ENCODE measurements at places on chromosomes 3 and 15. TPM values are rescaled to one million over a fixed set of nuclear protein-coding genes. Genes with fewer than 3 reads are reported as not detected.
A peak's percentile ranks its signal among the peaks of the same experiment; 100 is the strongest.

Gene UROC1
- not detected for total RNA-seq

DNA sequence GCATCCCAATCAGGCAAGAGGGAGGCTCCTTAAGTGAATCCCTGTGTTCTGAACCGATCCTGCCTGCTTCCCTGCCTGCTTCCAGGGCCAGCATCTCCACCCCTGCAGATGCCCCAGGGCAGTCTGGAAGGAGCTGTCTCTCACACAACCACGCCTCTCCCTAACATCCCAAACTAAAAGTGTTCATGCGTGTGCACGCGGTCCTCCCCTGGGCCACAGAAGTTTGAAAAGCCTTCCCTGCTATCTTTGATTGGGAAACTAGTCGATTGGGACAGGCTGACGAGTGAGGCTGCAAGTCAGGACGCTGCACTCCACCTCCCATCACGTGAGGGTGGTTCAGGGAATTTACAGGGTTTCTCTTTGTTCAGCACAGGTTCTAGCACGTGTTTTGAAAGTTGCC lies 340.9 kb upstream of the ICE2 start:
- DNase-seq, result no peak

DNA sequence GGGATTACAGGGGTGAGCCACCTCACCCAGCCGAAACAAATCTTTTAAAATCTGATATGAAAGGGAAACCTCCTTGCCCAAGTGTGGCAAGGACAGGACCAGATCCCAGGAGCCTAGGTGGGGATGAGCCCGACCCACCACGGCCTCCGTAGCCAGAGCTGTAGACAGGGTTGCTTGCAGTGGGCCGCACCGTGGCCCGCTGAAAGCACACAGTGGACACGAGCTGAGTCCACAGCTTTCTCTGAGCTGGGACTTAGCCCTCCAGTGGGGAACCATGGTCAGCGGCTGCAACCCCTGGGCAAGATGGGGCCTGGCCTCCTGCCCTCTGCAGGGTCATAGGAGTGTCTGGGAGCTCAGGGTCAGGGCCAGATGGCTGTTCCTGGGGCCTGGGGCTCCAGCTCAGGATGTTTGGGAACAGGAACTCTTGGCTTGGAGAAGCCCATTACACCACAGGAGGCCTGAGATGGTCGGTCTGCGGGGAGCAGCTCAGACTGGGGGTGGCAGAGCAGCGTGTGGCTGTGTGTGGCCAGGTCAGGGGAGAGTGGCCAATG lies 24.7 kb downstream of the GP9 start:
- DNase-seq, result no peak

Gene SMAD6
- 12.5 TPM for total RNA-seq

Gene GABRR3
- total RNA-seq, result not detected

Gene EPM2AIP1
- total RNA-seq, result 15.1 TPM

DNA sequence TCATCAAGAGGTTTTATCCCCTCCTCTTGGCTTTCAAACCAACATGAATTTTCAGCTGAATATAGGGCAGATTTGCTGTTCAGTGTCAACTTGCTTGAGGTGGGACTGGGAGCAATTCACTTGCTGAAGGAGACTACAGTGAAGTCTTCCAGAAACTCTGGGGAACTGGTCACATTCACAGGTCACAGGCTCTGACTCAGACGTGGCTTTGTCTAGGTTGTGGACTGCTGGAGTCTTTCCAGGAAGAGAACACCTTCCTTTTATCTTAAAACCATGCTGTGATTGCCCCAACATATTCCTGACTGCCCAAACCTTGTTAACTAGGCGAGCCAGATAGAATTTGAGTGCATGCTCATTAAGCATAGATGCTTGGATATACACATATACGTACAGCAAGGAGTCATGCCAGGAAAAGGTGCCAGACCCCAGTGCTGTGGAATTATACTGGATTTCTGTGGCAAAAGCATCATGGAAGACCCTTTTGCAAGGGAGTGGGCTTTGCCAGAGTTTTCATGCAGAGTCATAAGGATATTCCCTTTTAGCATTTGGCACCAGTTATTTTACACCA lies 399.1 kb upstream of the TBL1XR1 start:
- DNase-seq, result peak; percentile 16

DNA sequence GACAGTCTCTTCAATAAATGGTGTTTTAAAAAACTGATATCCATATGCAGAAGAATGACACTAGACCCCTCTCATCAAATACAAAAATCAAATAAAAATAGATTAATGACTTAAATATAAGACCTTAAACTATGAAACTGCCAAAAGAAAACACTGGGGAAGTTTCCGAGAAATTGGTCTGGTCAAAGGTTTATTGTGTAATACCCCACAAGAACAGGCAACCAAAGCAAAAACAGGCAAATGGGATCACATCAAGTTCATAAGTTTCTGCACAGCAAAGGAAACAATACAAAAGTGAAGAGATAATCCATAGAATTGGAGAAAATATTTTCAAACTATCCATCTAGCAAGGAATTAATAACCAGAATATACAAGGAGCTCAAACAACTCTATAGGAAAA lies 126.2 kb downstream of the GOLIM4 start:
- DNase-seq, result no peak

DNA sequence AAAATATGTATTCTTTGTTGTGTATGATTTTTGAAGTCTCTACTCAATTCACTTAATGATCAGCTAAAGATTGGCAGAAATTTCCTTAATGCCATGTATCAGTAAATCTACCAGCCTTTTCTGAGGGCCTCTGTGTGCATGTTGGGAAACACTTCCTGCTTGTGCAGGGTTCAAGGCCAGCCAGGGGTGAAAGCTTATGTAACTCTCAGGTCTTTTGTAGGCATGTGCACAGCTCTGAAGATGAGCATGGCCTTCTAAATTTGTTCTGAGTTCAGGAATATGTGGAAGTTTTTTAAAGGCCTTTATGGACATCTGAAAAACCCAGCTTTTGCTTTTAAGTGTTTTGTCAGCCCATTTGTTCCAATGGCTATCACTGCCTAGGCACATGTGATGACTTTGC lies 82.7 kb downstream of the ROBO1 start:
- DNase-seq, result no peak

DNA sequence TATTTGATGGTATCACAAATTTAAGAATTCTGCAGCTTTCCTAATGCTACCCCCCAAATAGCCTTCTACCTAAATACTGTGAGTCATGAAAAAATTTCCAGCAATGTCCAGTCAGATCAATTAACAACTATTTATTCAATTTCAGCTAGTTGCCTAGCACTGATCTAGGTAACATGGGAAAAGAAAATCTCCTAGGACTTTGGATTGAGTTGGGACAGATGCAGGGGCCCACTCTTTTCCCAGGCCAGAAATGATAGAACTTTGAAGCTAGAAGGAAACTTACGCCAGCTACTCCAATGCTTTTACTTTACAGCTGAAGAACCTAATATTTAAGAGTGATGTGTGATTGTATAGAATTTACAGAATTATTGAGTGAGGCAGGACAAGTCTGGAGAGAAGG lies 196.3 kb downstream of the FMN1 start:
- DNase-seq, result no peak

Gene KLHL6
- 14.8 TPM for total RNA-seq

- no peak for DNase-seq
Measured at GRCh38 chr3:172402090-172402489, 46.2 kb downstream of the GHSR start.

- DNase-seq, result no peak
Measured at GRCh38 chr15:64009798-64010261, 36.5 kb downstream of the DAPK2 start.

- DNase-seq, result no peak
Measured at GRCh38 chr3:37853691-37854413, 7.8 kb upstream of the CTDSPL start.

DNA sequence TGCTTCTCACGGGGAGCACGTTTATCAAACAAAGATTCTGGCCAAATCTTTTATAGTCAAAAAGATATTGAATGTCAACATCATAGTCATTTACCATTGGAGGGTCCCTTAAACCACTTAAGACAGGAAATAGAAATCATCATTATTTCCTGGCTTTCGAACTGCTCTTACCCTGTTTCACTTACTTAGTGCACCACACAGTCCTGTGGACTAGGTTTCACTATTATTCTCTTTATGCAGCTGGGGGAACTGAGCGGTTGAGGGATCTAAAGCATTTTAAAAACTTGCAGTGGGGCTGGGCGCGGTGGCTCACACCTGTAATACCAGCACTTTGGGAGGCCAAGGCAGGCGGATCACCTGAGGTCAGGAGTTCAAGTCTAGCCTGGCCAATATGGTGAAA lies 13.7 kb upstream of the TPRG1 start:
- DNase-seq, result no peak

DNA sequence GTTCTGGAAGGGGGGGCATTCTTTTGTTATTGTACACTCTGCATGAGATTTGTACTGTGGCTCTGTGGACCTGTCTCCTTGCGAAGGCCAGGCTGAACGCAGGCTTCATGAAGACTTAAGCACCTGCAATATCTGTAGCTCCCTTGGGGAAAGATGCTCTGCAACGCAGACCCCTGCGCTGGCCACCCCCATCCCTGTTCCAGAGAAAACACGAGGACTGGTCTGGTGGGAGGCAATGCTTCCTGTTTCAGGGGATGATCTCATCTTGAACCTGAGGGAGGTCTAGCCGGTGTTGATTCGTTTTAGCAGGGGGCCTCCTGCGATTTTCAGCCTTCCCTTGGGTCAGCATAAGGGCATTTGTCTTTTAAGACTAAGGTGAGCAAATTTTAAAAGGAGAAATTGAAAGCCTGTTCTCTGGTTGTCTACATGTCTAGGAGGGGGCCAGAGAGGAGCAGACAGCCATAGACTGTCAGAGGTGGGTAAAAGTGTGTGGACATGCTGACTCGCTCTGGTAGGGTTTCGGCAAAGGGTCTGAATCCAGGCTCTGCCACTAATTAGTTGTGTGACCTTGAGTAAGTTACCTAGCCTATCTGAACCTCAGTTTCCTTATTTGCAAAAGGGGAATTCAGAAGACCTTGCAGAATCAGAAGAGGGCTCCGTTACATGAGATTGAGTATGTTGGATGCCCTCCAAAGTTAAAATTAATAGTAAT lies 80.9 kb upstream of the RASGRF1 start:
- DNase-seq, result no peak

- no peak for DNase-seq
Measured at GRCh38 chr3:143532091-143532490, 316.2 kb downstream of the SLC9A9 start.

Gene CLRN1
- not detected for total RNA-seq

Gene A4GNT
- total RNA-seq, result not detected

- DNase-seq, result peak; percentile 84
Measured at GRCh38 chr15:44598892-44599291, 61.9 kb downstream of the EIF3J start.

DNA sequence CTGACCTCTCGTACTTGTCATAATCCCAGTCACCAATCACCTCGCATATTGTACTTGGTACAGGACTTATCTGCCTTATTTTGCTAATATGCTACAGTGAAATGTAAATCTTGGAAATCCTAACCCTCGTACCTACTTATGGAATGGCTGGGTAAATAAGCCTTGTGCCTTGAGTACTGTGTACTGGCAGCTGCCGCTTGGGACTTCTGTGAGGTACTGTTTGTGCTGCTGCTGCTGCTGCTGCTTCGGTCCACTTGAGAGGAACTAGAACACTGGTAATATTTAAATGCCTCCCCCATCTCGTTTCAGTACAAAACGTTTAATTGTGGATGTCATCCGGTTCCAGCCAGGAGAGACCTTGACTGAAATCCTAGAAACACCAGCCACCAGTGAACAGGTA lies 42.5 kb upstream of the CRTC3 start:
- DNase-seq, result no peak

DNA sequence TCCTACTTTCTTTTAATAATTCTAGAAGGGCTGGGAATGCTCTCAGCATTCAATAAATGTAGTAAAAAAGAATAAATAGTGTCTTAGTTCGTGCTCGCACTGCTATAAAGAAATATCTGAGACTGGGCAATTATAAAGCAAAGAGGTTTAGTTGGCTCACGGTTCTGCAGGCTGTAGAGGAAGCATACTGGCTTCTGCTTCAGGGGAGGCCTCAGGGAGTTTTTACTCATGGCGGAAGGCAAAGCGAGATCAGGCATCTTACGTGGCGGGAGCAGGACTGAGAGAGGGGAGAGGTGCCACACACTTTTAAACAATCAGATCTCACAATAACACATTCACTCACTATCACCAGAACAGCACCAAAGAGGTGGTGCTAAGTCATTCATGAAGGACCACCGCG lies 103.0 kb upstream of the UBE2E2 start:
- DNase-seq, result no peak

DNA sequence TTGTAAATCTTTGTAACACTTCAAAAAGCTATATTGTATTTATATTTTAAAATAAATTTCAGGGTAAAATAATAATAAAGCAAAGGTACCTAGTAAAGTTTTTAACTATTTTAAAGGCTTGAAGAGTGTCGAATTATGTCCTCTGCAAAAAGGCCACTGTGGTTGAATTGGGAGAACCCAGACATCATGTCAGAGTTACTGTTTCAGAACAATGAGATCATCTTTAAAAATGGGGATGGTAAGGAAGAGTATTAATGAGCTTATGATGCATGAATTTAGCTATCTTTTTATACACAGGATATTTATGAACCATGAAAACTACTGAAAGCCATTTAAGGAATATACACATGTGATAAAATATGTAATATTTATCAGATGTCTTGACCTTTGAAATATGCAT lies 26.3 kb downstream of the KCNMB3 start:
- DNase-seq, result no peak

GRCh38 chr3:190076136-190076535 lies 44.6 kb downstream of the P3H2 start:
- peak; percentile 17 for DNase-seq

Gene DPPA2
- not detected for total RNA-seq

Gene LMAN1L
- total RNA-seq, result not detected

DNA sequence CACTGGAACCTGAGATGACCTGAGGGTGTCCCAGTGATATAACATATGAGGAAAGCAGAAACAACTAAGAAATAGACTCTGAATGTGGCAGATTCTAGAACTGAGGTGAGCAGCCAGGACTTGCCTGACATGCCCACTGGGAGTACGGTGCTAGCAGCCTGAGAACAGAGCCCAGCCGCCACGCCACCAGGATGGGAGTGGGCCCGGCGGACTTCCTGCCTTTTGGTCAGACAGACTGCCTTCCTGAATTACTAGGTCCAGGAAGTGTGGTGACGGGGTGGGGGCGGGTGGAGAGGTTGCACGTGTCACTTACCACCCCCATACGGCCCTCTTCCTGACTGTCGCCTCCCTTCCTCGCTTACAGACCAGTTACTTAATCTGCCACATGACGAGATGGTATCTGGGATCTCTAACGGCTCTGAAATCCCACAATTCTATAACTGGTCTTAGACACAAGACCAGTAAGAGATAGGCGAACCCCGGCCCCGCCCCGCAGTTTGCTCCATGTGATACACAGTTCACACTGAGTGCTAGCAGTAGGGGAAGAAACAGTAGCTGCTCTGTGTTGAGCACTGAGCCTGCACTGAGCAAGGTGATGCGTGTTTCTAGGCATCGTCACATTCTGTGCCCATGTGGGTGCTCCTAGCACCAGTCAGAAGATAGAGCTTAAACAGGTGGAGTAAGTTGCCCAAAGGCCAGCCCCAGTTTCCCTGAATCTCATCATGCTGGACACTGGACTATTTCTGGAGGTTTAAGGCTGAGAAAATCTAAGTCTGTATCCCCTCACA lies 95.7 kb downstream of the CPN2 start:
- DNase-seq, result peak; percentile 94

All from endothelial cell of umbilical vein (primary cell).